ENCODE measurements at places on chromosomes 7 and 10.

GRCh38 chr10:60203993-60204618 is 185.6 kb downstream of the ANK3 start:
- DNase-seq, result no peak

DNA sequence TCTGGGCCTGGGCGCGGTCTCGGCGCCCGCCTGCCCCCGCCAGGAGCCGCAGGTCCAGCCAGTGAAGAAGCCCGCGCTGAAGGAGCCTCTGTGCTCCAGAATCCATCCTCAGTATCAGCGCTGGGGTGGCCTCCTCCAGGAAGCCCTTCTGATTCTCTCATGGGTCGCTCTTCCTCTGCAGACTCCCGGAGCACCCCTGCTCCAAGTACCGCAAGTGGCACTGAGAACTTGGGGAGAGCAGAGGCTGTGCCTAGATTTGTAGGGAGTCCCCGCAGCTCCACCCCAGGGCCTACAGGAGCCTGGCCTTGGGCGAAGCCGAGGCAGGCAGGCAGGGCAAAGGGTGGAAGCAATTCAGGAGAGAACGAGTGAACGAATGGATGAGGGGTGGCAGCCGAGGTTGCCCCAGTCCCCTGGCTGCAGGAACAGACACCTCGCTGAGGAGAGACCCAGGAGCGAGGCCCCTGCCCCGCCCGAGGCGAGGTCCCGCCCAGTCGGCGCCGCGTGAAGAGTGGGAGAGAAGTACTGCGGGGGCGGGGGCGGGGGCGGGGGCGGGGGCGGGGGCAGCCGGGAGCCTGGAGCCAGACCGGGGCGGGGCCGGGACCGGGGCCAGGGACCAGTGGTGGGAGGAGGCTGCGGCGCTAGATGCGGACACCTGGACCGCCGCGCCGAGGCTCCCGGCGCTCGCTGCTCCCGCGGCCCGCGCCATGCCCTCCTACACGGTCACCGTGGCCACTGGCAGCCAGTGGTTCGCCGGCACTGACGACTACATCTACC is at the start of gene ALOX5:
ALOX5 (plus strand) TSS at position 641 of the 774 bp plus-strand sequence; CDS start at position 705, 64 bp downstream.
- no peak for DNase-seq

DNA sequence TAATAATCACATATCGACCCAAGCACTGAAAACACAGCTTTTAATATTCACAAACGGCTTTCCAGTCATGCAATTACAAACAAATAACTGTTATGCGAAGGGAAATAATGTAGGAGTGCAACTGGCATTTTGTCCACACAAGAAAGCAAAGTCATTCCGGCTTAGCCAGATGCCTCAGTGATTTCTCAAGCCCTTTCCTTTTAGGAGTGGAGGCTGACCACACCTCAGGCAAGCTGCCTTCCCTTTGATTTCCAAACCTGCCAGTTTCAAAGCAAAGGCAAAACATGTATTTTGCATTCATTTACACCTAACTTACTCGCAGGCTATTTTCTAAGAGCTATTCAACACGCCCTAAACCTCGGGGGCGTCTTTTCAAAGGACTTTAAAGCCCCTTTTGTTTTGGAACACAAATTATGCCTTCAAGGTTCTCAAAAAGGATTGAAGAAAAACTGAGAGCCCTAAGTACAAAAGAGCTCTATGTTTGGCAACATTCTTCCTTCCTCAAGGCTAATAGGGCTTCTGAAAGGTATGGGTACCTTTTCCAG is 109.6 kb downstream of the CPXM2 start:
- no peak for DNase-seq

GRCh38 chr7:47186316-47186715 is 395.6 kb downstream of the TNS3 start:
- DNase-seq, result no peak

DNA sequence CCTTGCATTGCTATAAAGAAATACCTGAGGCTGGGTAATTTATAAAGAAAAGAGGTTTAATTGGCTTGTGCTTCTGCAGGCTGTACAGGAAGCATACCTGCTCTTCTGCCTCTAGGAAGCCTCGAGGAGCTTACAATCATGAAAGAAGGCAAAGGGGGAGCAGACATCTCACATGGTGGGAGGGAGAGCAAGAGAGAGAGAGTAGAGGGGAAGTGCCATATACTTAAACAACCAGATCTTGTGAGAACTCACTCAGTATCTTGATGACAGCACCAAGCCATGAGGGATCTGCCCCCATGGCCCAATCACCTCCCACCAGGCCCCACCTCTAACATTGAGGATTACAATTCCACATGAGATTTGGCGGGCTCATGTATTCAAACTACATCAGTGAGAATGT is 79.1 kb upstream of the HECW1 start:
- DNase-seq, result no peak

DNA sequence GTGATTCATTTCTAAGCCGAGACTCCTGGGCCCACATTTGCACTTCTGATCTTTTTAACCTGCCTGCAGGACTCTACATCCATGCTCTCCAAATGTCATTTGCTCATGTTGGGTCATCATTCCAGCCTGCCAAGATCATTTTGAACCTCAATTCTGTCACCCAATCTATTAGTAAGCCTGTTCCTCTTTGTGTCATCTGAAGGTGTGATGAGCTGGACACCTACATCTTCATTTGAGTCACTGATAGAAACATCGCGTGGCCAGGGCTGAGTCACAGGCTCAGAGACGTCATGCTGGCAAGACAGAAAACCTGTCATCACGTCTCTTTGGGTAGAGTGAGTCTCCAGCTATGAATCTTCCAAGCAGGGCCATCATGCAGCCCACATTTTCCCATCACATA is 65.3 kb upstream of the SLF2 start:
- no peak for DNase-seq

DNA sequence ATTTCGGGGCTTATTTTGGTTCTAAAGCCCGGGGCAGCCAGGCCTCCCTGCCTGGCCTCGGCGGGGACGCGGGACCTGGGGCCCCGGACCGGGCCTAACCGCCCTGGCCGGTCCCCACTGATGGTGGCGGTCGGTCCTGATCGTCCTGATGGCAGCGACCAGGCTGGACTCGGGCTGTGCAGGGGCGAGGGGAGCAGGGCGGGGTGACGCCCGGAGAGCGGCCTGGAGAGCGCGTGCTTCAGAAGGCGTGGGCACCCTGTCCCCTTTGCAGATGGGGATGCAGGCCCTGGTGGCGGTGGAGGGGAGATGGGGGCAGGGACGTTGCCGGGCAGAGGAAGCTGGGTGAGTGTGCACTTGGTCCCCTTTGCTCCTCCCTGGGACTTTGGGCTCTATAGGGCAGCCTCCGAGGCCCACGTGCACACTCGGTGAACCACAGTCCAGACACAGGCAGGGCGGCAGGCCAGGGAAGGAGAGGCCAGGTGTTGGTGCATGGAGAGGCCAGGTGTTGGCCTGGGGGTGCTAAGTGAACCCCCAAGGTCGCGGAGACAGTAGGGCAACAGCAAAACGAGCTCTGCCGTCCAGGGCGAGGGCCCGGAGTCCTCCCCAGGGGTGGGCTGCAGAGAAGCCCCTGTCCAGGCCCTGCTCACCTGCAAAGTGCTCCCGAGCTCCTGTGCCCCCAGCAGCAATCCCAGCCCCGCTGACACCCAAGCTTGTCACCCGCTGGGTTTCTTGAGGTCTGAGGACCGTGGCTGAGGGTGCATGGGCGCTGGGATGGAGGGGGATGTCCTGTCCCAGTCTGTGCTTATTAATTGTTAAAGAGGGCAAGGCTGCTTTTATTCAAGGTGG is 42.4 kb upstream of the FAM20C start:
- DNase-seq, result peak; percentile 10

GRCh38 chr10:6405713-6406112 is 174.4 kb downstream of the PRKCQ start:
- no peak for DNase-seq

DNA sequence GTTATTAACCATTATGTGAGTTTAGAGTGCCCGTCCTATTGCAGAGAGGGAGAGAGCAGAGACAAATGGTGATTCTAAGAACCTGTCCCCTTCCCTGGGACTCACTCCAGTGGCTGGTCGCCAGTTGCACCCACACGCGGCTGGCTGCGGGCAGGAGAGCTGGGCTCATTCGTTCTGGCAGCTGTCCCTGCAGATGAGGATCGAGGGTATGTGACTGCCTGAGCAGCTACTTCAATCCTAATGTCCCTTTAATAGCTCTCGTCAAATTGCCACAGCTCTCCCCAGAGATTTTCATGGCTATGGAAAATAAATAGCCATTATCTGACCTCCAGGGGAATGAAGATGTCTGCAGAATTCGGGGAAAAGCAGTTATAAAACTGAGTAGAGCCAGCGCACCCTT is 41.6 kb downstream of the RBM28 start:
- DNase-seq, result no peak

DNA sequence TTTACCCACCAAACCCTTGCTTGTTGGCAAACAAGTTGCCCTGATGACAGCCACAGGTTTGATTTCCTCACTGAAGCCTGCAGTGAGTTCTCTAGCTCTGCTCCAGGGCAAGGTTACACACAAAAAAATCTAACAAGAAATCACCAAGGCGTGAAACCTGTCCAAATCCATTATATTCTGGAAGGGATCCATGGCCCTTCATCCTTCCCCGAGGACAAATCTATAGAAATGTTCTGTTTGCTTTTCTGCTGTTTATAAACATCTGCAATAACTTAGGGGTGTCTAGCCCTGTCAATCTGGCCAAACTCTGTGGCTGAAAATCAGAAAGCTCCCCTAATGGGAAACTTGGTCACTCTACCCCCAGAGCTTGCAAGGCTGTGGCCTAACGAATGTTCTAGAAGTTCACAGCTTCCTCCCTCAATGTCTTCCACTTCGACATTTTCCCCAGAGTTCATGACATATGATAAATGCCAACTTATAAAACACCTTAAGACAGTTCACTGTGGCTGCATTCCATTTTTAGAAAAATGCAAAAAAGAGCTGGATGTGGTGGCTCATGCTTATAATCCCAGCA is 164.5 kb downstream of the PRPF18 start:
- no peak for DNase-seq

DNA sequence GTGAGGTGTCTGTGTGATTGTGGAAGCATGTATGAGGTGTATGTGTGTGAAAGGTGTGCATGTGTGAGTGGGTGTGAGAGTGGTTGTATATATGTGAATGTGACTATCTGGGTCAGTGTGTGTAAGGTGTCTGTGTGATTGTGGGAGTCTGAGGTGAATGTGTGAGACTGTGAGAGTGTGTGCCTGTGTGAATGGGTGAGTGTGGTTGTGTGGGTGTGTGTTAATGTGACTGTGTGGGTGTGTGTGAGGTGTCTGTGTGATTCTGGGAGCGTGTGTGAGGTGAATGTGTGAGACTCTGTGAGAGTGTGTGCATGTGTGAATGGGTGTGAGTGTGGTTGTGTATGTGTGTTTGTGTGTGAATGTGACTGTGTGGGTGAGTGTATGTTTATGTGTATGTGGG is 385.1 kb downstream of the TCERG1L start:
- no peak for DNase-seq

GRCh38 chr7:28933846-28934320 is 24.2 kb downstream of the TRIL start:
- DNase-seq, result no peak

DNA sequence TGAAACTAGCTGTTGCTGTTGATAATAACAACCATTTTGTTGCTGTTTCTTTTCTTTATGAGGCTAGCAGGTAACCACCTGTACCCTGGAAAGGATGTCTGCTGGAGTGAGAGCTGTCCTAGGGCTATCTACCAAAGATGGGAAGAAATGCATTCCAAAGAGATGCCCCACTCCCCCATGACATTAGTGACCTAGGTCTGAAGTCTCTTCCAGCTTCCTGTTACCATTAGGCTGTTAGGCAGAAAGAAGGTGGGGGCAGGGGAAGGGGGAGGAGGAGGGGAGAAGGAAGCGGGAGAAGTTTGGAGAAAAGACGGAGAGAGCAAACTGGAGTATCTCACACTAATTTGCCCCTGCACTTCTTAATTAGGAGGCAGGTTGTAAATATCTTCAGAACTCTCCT is 118.5 kb downstream of the ABLIM1 start:
- no peak for DNase-seq

GRCh38 chr10:53699231-53699630 is 926.6 kb upstream of the MBL2 start:
- no peak for DNase-seq

DNA sequence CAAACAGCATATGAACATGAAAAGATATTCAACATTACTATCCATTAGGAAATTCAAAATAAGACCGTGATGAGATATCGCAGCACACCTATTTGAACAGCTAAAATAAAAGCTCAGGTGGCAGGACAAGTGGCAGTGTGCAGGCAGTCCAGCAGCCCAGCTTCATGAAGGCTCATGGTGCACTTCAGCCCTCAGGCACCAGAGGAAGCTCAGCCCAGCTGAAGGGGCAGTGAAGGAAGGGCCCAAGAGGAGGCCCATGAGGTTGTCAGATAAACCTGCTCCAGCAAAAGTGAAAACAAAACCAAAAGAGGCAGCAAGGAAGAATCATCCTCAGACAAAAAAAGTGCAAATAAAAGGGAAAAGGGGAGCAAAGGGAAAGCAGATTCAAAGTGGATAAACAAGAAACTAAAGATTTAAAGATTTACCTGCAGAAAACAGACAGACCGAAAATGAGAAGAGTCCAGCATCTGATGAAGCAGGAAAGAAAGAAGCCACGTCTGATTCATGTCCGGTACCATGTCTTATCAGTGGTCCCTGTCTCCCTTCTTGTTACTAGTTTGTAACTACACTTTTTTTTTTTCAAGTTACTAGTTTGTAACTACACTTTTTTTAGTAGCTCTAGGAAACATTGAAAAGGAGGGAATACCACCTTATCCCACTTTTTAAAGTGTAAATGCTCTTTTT is 15.0 kb upstream of the FAM24B start:
- DNase-seq, result no peak

- no peak for DNase-seq
Measured at GRCh38 chr10:77630507-77630848, 7.1 kb downstream of the KCNMA1 start.

- DNase-seq, result no peak
Measured at GRCh38 chr7:1313613-1314012, 80.9 kb downstream of the UNCX start.

- DNase-seq, result no peak
Measured at GRCh38 chr7:53743697-53744402, 708.4 kb downstream of the POM121L12 start.

- no peak for DNase-seq
Measured at GRCh38 chr10:71968553-71969474, 4.6 kb downstream of the CHST3 start.

GRCh38 chr10:98620503-98620902 is 173.8 kb upstream of the HPS1 start:
- DNase-seq, result no peak

DNA sequence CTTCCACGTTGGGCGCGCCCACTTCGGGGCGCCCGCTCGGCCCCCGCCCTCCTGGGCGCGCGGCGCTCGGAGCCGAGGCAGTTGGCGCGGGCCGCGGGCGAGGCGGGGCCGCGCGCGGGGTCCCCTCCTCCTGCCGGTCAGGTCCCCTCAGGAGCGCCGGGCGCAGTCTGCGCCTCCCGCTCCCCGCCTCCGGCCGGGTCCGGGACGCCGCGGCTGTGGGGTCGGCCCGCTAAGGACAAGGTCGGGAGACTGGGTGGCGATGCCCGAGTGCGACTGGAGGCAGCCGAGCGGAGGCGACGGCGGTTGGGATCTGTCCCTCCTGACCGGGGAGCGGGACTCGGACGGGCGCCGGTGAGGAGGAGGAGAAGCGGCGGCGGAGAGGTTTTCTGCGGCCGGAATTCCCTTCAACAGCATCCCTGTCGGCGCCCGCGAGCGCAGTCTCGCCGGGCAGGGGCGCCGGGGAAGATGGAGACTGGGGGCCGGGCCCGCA is at the start of gene ATRNL1:
ATRNL1 (plus strand) TSS at position 80 of the 490 bp plus-strand sequence; CDS start at position 466, 386 bp downstream.
- DNase-seq, result no peak

GRCh38 chr7:150311711-150312110 is 11.4 kb upstream of the LRRC61 start:
- DNase-seq, result no peak

- no peak for DNase-seq
Measured at GRCh38 chr7:92768501-92769393, 67.6 kb downstream of the CDK6 start.

- DNase-seq, result no peak
Measured at GRCh38 chr10:103691723-103692435, 163.5 kb downstream of the SH3PXD2A start.

GRCh38 chr10:49837051-49837478 is 74.9 kb upstream of the OGDHL start:
- no peak for DNase-seq

Measured in stimulated activated CD8-positive, alpha-beta memory T cell treated with anti-CD3 and anti-CD28 coated beads, Interleukin-4, amount 100 ng/mL, for 4 hours (primary cell).